ENCODE measurements at places on chromosomes 7 and 10. TPM values are rescaled to one million over a fixed set of nuclear protein-coding genes. Genes with fewer than 3 reads are reported as not detected.

SLC26A3 gene
- not detected for total RNA-seq

GRM8 gene
- 19.6 TPM for total RNA-seq

SORCS3 gene
- total RNA-seq = 3.6 TPM

PPP1R9A gene
- total RNA-seq = 96.4 TPM

MPP7 gene
- total RNA-seq = 30.6 TPM

AKR1D1 gene
- not detected for total RNA-seq

PRKG1 gene
- total RNA-seq = 52.7 TPM

PLEKHA1 gene
- total RNA-seq = 86.7 TPM

TFR2 gene
- total RNA-seq = 6.2 TPM

ADAM12 gene
- total RNA-seq = 29.9 TPM

DPP6 gene
- 12.1 TPM for total RNA-seq

PRSS1 gene
- total RNA-seq = not detected

GPR37 gene
- total RNA-seq = 66.9 TPM

AASS gene
- 53.1 TPM for total RNA-seq

SYT15 gene
- 2.5 TPM for total RNA-seq

LRRC27 gene
- total RNA-seq = 20.0 TPM

SMKR1 gene
- total RNA-seq = 1.3 TPM

ANKMY2 gene
- total RNA-seq = 49.0 TPM

All from camera-type eye (tissue), 1 donor.